ENCODE measurements at places on chromosomes 3 and 15. TPM values are rescaled to one million over a fixed set of nuclear protein-coding genes. Genes with fewer than 3 reads are reported as not detected.

DNA sequence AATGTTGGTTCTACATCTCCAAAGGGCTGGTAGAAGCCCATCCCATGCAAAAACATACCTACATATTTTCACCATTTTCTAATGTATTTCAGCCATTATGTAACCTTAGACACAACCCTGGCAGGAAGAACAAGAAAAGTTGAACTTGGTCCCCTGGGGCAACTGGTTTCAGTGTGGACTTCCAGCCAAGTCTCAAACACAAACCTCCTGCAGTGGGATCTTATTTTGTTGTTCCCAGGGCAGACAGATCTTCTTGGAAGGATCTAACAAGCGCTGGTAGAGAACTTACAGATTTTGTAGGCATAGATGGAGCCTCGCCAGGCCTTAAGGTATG lies 96.3 kb downstream of the ADAMTS17 start:
- H3K4me3 ChIP-seq = no peak overlapping the region
- H3K36me3 ChIP-seq = no peaks in the 10 kb centered on the region
- H3K27ac ChIP-seq = no peak overlapping the region
- H3K4me1 ChIP-seq = no peaks in the 10 kb centered on the region
- no peak for DNase-seq

GRCh38 chr15:64381000-64381751 lies at the start of gene PCLAF:
Gene PCLAF, minus strand, starts transcription at chr15:64381441. Its CDS starts 70 bp downstream, at chr15:64381371.
- no peaks in the 10 kb centered on the region for H3K36me3 ChIP-seq
- H3K4me1 ChIP-seq = no peaks in the 10 kb centered on the region
- H3K27ac ChIP-seq = peak within 1 kb of the TSS; percentile 45
- DNase-seq = peak; percentile 98

GRCh38 chr15:71489570-71489969 lies 320.8 kb upstream of the NR2E3 start:
- H3K4me3 ChIP-seq = no peak overlapping the region
- H3K36me3 ChIP-seq = no peaks in the 10 kb centered on the region
- H3K27me3 ChIP-seq = no peaks in the 10 kb centered on the region
- DNase-seq = no peak
- no peak overlapping the region for H3K27ac ChIP-seq
- no peaks in the 10 kb centered on the region for H3K4me1 ChIP-seq

SPESP1 gene
- total RNA-seq = 5.3 TPM

SAMMSON gene
- total RNA-seq = not detected

CCR8 gene
- total RNA-seq = 0.76 TPM

GRCh38 chr15:55358471-55358870 lies 39.4 kb downstream of the PIGB start:
- H3K4me3 ChIP-seq = no peak overlapping the region
- H3K27me3 ChIP-seq = no peaks in the 10 kb centered on the region
- no peaks in the 10 kb centered on the region for H3K4me1 ChIP-seq
- H3K36me3 ChIP-seq = peaks cover 15% of the 10 kb centered on the region

ZNF621 gene
- total RNA-seq = 23.9 TPM

DNA sequence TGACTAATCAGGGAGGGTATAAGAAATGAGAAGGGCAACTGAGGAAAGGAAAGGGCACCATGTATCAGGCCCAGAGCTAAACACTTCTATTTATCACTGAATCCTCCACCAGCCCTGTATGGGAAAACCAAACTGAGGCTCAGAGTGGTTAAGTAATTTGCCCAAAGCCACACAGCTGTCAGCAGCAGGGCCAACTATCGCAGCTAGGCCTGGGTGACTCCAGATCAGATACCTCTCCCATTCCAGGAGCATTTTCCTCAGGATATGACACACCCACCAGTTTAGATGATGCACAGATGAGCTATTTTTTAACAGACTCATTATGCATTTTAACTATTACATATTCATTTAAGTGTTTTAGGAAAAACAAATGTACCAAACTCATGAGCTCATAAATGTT lies 14.5 kb downstream of the NUP210 start:
- H3K4me1 ChIP-seq = peaks cover 9% of the 10 kb centered on the region
- peaks cover 30% of the 10 kb centered on the region for H3K36me3 ChIP-seq
- peak; percentile 20 for DNase-seq
- H3K27me3 ChIP-seq = no peaks in the 10 kb centered on the region
- no peak overlapping the region for H3K27ac ChIP-seq

GRCh38 chr3:3881050-3881449 lies 81.8 kb downstream of the LRRN1 start:
- H3K4me1 ChIP-seq = no peaks in the 10 kb centered on the region
- no peaks in the 10 kb centered on the region for H3K36me3 ChIP-seq
- H3K27ac ChIP-seq = no peak overlapping the region
- H3K27me3 ChIP-seq = no peaks in the 10 kb centered on the region
- no peak for DNase-seq

- H3K27ac ChIP-seq = peak overlapping the region; percentile 18
- H3K27me3 ChIP-seq = no peaks in the 10 kb centered on the region
- peaks cover 21% of the 10 kb centered on the region for H3K36me3 ChIP-seq
- no peak overlapping the region for H3K4me3 ChIP-seq
- peaks cover 67% of the 10 kb centered on the region for H3K4me1 ChIP-seq
- DNase-seq = no peak
Measured at GRCh38 chr3:71103430-71103921, 480.1 kb downstream of the FOXP1 start.

DNA sequence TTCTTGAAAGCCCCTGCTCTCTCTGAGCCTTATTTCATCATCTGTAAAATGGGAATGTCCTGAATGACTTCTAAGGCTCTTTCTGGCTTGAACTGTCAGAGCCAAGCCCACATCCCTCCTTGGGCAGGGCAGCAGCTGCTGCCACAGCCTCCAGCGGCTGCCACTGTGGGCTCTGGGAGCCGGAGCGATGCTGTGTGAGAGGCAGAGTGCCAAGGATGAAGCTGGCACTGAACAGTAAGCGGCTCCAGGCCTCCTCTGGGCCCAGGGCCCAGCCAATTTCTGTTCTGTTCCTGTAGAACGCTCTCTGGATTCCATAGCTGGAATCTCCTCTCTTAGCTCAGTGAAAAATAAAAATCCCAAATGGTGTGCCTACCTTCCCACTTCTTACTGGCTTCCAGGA lies 4.4 kb downstream of the CPLX3 start:
- H3K27me3 ChIP-seq = peaks cover 10% of the 10 kb centered on the region
- peaks cover 6% of the 10 kb centered on the region for H3K36me3 ChIP-seq
- DNase-seq = no peak

DNA sequence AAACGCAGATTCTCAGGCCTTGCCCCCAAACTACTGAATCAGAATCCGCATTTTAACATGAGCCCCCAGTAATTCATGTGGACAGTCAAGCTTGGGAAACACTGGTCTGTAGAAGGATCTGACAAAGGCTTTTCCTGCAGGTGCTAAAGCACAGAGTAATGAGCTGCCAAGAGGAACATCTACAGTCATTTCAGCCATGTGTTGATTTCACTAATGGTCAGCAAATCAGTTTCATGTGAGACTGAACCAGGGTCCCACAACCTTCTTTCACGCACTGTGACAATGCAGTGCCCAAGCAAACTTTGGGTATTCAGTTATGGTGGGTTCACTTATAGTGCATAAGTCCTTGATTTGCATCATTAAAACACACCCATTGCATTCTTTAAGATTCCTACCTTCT lies 237.6 kb downstream of the TUSC7 start:
- no peak overlapping the region for H3K27ac ChIP-seq
- H3K4me3 ChIP-seq = no peak overlapping the region
- H3K4me1 ChIP-seq = no peaks in the 10 kb centered on the region
- no peak for DNase-seq
- no peaks in the 10 kb centered on the region for H3K36me3 ChIP-seq
- H3K27me3 ChIP-seq = no peaks in the 10 kb centered on the region

TRAK1 gene
- 49.0 TPM for total RNA-seq

- no peaks in the 10 kb centered on the region for H3K36me3 ChIP-seq
- H3K4me1 ChIP-seq = peaks cover 20% of the 10 kb centered on the region
- H3K4me3 ChIP-seq = no peak overlapping the region
- H3K27me3 ChIP-seq = peaks cover 11% of the 10 kb centered on the region
- DNase-seq = no peak
- no peak overlapping the region for H3K27ac ChIP-seq
Measured at GRCh38 chr3:87800516-87800915, 258.3 kb downstream of the CGGBP1 start.

DNA sequence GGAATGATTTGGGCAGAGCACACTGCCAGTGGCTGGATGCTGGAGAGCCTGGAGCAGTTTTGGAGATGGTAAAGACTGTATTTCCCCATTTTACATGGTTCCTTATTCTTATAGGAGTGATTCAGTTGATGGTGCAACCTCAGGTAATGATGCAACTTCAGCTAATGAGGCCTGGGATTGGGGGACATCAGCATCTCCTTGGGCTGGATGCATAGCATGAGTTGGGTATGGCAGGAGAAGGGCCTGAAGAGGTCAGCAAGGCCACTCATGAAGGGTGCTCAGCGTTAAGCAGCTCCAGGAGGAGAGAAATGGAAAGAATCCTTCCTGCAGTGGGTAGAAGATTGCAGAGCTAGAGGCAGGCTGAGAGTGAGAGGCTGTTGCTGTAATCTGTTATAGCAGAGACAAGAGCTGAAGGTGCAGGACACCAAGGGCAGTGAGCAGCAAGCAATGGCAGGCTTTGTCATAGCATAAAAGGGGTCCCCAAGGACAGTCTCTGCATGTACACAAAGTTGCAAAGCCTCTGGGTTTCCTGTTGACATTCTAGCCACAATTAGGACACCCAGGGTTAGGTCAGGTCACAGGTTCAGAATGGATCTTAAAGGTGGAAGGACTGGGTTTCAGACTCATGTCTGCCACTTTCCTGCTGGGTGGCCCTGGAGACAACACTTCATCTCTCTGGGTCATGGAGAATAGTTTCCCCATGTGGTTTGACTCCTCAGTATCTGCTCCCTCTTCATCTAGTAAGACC lies 29.5 kb upstream of the SNRK start:
- no peaks in the 10 kb centered on the region for H3K27me3 ChIP-seq
- no peak for DNase-seq
- peak overlapping the region; percentile 24 for H3K27ac ChIP-seq
- peaks cover 43% of the 10 kb centered on the region for H3K4me1 ChIP-seq
- H3K36me3 ChIP-seq = no peaks in the 10 kb centered on the region

OXTR gene
- 0.35 TPM for total RNA-seq

NT5DC2 gene
- total RNA-seq = 10.2 TPM

GRCh38 chr15:84750583-84751092 lies 2.2 kb downstream of the ZNF592 start:
- DNase-seq = no peak
- H3K27ac ChIP-seq = no peak overlapping the region
- H3K27me3 ChIP-seq = no peaks in the 10 kb centered on the region
- H3K36me3 ChIP-seq = no peaks in the 10 kb centered on the region
- peaks cover 82% of the 10 kb centered on the region for H3K4me1 ChIP-seq

GRCh38 chr3:34725774-34726173 lies 913.6 kb upstream of the ARPP21 start:
- no peak overlapping the region for H3K27ac ChIP-seq
- DNase-seq = no peak
- H3K4me1 ChIP-seq = no peaks in the 10 kb centered on the region
- H3K4me3 ChIP-seq = no peak overlapping the region
- H3K27me3 ChIP-seq = no peaks in the 10 kb centered on the region
- no peaks in the 10 kb centered on the region for H3K36me3 ChIP-seq

DNA sequence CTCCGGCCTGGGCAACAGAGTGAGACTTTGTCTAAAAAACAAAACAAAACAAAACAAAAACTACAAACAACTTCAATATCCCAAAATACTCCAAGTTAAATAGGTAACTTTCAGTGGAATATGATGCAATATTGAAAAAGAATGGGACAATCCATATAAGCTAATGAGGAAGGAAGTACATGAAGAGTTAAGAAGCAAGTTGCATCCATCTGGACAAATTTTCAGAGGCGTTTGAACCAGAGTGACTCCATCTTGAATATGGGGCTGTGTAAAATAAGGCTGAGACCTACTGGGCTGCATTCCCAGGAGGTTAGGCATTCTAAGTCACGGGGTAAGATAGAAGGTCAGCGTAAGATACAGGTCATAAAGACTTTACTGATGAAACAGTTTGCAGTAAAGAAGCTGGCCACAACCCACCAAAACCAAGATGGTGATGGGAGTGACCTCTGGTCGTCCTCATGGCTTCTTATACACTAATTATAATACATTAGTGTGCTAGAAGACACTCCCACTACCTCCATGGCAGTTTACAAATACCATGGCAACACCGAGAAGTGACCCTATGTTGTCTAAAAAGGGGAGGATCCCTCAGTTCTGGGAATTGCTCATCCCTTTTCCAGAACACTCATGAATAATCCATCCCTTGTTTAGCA lies 58.1 kb upstream of the LCTL start:
- no peak overlapping the region for H3K27ac ChIP-seq
- no peak overlapping the region for H3K4me3 ChIP-seq
- DNase-seq = no peak
- H3K4me1 ChIP-seq = no peaks in the 10 kb centered on the region
- H3K36me3 ChIP-seq = no peaks in the 10 kb centered on the region

- no peak overlapping the region for H3K4me3 ChIP-seq
- H3K36me3 ChIP-seq = no peaks in the 10 kb centered on the region
- no peak overlapping the region for H3K27ac ChIP-seq
- H3K4me1 ChIP-seq = no peaks in the 10 kb centered on the region
- no peak for DNase-seq
Measured at GRCh38 chr3:87742250-87742649, 316.6 kb downstream of the CGGBP1 start.

DNA sequence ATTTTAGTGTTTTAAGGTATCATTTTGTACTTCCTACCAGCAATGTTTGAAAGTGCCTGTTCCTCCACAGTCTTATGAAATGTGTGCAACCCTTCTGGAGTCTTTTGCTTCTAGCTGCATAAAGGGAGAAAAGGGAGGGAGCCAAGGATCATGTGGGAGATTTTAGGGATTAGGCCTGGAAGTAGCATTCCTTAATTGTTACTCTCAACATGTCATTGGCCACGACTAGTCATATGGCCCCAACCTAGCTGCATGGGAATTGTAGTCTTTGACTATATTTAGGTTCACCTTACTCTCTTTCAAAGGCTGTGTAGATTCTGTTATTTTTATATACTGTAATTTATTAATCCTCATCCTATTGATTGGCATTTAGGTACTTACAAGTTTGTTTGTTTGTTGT lies 14.9 kb downstream of the CRTAP start:
- H3K27ac ChIP-seq = no peak overlapping the region
- no peaks in the 10 kb centered on the region for H3K27me3 ChIP-seq
- H3K4me3 ChIP-seq = no peak overlapping the region
- H3K36me3 ChIP-seq = peaks cover 75% of the 10 kb centered on the region
- no peaks in the 10 kb centered on the region for H3K4me1 ChIP-seq

Data from spleen (tissue), 13 donors.